Caudate nucleus (tissue), 63 donors: ENCODE measurements at places on chromosomes 5 and 9.

DNA sequence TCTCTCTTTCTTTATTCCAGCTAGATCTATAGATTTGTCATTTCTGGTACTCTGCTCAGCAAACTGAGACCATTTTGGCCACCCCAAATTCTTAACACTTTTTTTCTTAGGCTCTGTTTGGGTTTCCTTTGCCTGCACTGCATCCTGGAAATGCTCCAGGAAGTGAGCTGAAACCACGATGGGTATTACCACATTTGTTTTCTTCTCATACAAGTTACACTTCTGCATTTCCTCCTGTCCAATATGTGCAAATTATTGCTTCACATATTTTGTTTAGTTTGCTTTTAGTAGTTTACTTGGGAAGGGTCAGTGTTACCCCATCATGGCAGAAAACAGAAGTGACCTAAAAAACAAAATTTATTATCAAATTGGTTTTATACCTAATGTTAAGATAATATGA lies 498.6 kb upstream of the GRIN3A start:
- DNase-seq = no peak

GRCh38 chr5:1538276-1538675 lies 14.5 kb upstream of the LPCAT1 start:
- DNase-seq = no peak

DNA sequence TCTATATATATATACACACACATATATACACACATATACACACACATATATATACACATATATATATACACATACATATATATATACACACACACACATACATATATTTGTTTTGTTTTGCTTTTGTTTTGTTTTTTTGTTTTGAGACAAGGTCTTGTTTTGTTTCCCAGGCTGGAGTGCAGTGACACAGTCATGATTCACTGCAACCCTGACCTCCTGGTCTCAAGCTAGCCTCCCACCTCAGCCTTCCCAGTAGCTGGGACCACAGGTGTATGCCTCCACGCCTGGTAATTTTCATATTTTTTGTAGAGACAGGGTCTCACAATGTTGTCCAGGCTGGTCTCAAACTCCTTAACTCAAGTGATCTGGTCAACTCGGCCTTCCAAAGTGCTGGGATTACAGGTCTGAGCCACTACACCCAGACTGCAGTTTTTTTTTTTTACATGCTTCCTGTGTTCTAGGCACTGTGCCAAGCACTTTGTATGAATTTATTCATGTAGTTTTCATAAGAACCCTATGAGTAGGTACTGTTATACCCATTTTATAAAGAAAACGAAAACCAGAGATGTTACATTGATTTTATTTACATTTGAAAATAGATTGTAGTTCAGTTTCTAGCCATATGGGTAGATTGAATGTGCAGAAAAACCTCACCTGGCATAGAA lies 120.7 kb downstream of the PBX3 start:
- DNase-seq = no peak

GRCh38 chr5:173069671-173070070 lies 13.5 kb downstream of the CREBRF start:
- DNase-seq = no peak

DNA sequence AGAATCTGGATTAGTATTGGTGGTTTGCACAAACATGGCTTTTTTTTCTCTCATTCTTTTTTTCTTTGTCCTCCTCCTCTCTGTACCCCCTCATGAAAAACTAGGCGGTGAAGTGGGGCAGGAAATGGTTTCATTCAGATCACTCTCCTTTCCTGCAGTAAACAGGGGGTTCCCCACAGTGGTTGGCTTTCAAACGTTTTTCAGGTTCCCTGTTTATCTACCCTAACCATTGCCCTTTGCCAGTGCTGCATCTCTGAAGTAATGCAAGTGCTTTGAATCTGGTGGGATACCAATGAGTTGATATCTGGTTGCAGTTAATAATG lies 29.8 kb downstream of the NR4A3 start:
- no peak for DNase-seq

DNA sequence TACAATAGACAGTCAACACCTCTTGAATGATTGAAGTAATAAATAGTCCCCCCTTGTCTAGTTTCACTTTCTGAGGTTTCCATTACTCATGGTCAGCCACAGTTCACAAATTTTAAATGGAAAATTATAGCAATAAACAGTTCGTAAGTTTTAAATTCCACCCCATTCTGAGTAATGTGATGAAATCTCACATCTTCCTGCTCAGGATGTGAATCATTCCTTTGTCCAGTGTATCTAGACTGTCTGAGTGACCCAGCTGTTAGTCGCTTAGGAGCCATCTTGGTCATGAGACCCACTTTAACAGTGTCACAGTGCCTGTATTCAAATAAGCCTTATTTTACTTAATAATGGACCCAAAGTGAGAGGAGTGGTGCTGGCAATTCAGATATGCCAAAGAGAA lies 311.6 kb upstream of the PRR16 start:
- no peak for DNase-seq
